Fibroblast of lung (primary cell): ENCODE measurements at places on chromosomes 6 and 20. TPM values are rescaled to one million over a fixed set of nuclear protein-coding genes. Genes with fewer than 3 reads are reported as not detected.

Gene KHDC1L
- polyA plus RNA-seq: 0.12 and 0.19 TPM in 2 replicates

Gene CDC25B
- 38.2 and 86.1 TPM in 2 replicates for polyA plus RNA-seq

Gene PMEPA1
- polyA plus RNA-seq: 0.19 and 1.0 TPM in 2 replicates

Gene CPXM1
- polyA plus RNA-seq: 0.92 and 11.2 TPM in 2 replicates

Gene GRM1
- polyA plus RNA-seq: 0.03 TPM in 1 of 2 replicates, not detected in the other
